ENCODE measurements at places on chromosomes 4 and X.

DNA sequence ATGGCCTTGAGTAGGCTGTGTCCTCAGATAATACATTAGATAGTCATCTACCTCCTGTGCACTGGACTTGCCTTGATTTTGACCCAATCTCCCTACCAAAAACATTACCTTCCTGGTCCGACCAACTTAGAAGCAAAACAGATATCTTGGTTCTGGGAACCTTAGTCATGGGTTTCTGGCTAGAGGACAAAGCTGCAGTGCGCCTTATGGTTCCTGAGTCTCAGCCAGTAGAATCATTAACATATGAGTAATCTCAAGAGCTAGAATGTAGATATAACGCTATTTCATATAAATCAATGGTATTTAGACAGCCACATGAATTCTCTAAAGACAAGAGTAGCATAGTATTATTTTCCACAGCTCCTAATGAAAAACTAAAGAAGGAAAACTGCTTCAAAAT is 83.1 kb downstream of the GRIA3 start:
- no peak for DNase-seq

DNA sequence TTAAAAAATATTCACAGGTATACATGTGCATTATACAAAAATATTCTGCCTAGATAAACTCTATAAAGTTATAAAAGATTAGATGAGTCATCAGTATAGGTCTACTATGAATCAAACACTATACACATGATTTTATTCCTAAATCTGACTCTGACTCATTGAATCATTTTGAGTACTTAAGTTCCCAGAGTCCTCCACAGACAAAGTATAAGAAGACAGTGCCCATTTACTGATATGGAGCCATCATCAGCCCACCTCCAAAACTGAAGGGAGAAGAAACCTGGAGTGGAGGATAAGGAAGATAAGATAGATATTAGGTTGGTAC is 28.7 kb upstream of the ANTXR2 start:
- no peak for DNase-seq

DNA sequence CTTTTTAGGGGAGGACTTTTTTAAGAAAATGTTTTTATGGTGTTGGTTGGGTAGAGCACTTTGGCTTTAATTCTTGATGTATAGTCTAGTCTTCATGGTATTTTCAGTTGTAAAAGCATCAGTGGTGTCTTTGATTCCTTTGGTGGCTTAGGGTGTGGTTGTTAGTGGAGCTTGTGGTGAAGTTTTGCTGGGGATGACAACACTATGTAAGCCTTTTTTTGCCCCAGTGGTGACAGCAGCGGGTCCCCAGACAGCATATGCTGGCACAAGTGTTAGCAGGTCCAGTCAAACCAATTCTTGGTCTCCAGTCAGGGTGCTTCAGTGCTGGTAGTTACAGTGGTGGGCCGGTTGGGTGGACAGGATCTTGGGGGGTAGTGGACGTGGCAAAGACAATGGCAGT is 52.0 kb downstream of the CHIC1 start:
- DNase-seq: no peak

DNA sequence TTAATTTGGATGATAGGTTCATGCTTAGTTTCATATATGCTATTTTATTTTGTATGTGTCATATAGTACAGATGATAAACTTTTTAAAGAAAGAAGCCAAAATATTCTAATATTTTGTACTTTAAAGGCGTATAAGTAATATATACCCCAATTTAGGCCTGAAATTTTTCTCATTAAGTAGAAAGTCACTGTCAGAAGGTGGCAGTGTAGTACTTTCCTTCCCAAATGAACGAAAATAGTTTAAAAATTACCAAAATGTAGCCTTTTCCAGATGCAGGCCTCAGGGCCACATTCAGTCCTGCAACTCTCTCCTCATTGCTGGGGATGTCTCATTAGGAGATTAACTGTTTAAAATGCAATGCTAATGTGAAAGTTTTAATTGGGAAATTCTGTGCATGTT is 1263.6 kb downstream of the C4orf33 start:
- no peak for DNase-seq

GRCh38 chrX:23333842-23334520 is 668 bp upstream of the PTCHD1 start:
- DNase-seq: no peak

GRCh38 chr4:107747748-107748486 is 27.9 kb upstream of the PAPSS1 start:
- peak; percentile 58 for DNase-seq

- DNase-seq: no peak
These were observed 292.0 kb downstream of the CCSER1 start for GRCh38 chr4:90419124-90419711.

DNA sequence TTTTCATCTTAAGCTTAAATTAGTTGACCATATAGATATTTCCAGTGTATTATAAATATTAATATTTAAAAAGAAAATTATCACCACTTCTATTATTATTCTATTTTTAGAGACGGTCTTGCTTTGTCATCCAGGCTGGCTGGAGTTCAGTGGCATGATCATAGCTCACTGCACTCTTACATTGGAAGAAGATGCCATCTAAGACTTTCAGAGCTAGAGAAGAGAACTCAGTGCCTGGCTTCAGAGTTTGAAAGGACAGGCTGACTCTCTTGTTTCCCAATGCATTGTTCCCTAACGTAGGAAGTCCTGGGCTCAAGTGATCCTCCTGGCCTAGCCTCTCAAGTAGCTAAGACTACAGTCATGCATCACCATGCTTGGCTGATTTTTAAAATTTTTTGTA is 75.9 kb downstream of the FIP1L1 start:
- DNase-seq: no peak

DNA sequence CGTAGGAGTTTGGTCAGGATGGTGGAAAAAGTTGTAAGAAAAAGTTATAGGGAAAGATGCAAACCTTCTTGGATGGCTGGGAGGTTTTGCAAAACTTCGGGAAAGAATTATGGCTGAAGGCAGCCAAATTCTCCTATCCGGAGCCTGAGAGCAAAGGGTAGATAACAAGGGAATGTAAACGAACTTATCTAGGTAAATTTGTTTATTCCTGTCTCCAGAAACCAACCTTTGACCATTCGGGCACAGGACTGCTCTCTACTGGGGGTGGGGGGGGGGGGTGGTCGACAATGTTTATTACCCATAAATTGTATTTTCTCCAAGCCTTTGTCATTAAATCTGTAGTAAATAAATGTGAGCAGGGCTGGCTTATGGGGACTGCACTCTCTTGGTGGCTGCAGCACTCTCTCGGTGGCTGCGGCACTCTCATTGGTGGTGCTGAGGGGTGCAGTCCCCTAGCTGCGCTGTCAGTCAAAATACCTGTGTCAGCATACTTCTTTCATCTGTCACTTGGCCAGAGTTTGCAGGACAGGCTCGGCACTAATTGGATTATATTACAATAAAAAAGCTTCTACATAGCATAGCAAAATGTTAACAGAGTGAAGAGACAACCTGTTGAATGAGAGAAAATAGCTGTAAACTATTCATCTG is 827.8 kb downstream of the SH3BGRL start:
- DNase-seq: no peak

- DNase-seq: no peak
These were observed 433.9 kb upstream of the ATOH1 start for GRCh38 chr4:93394545-93395081.

GRCh38 chrX:13966071-13966792 is 63.5 kb downstream of the GEMIN8 start:
- DNase-seq: no peak

DNA sequence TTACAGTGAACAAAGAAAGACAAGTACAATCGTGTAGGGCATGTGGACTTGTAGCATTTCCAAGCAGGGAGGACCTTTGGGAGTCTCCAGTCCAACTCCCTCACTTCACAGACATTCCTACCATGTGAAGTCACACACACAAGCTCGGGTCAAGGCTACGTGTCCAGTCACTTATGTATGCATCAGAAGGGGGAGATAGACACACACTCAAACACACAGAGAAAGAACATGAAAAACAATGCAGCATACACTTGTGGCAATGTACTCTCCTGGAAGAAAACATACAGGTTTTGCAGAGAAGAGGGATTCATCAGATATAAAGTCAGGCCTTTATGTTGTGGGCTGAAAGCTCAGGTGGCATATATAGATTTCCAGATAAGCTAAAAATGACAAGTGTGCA is 136.1 kb upstream of the MID1 start:
- peak; percentile 34 for DNase-seq

- no peak for DNase-seq
These were observed 321.0 kb upstream of the GRIA3 start for GRCh38 chrX:122863067-122863466.

GRCh38 chr4:56051029-56051709 is 102.4 kb downstream of the CEP135 start:
- no peak for DNase-seq

- no peak for DNase-seq
These were observed 31.8 kb downstream of the CHIC2 start for GRCh38 chr4:54032558-54033135.

DNA sequence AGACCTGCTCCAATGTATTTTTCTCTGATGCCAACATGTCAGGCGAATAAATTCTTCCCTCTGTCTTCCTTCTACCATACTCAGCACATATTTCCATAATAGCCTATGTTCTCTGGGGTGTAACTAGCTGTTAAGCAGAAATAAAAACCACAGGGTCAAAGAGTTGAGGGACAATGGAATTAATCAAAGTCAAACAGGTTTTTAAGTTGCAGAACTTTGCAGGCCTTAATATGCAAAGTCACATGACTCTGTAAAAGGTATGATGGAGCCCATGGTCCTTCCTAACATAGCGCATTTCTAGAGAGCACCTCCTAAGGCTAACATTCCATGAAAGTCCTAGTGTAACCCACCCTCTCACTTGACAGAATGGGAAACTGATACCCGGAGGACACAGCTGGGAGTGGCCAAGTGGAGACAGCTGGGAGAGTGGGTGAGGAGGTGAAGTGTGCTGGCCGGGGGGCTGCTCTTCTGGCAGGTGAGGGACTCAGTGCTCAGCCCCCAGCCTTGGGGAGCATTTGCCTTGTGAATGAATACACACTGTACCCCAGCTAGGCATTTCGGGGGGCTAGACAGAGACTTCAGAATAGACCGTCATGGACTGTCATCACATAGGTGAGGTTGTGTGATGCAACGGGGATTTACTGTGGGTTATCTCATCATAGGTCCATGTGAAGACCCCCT is 8.4 kb upstream of the SORCS2 start:
- no peak for DNase-seq

- no peak for DNase-seq
These were observed 617.7 kb upstream of the GRIA3 start for GRCh38 chrX:122566401-122566800.

- DNase-seq: no peak
These were observed 50.2 kb upstream of the CXCL8 start for GRCh38 chr4:73690051-73690738.

- DNase-seq: no peak
These were observed 547.5 kb downstream of the SMARCA1 start for GRCh38 chrX:128975745-128976144.

GRCh38 chr4:107151173-107151572 is 115.1 kb upstream of the DKK2 start:
- no peak for DNase-seq

DNA sequence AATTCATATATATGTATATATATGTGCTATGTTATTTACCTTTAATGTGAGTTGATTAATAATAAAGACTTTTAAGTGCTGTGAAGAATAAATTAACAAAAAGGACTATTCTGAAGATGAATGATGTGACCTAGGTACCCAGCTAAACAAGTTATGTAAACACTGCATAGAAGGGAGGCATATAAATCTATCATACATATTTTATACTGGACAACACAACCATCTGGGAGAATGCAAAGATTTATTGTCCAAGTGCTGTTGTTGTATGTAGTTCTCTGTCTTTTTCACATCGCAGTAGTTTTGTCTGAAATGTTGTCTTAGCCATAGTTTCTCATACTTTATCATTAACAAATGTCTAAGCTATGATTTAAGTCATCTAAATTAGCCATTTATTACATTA is 337.6 kb downstream of the PCDH18 start:
- no peak for DNase-seq

DNA sequence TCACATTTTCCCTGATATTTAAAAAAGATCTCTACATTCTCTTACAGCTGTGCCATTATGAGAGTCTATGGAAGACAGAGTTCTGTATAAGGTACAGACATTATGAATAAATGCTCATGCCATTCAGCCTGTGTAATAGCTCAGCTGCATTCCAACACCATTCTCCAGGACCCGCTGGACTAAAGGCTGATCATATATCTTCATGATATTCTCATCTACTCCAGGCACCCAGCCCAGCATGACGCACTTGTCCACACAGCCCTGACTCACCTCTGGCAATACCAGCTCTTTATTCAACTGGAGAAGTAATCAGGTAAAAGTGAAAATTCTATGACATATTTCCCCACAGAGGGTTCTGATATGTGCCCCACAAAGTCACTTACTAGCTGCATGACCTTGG is 437.5 kb upstream of the FGF16 start:
- peak; percentile 44 for DNase-seq
